Fibroblast of skin of back (primary cell): ENCODE measurements at places on chromosomes 16 and 17.

GRCh38 chr16:77297996-77298395 is 98.8 kb downstream of the SYCE1L start:
- DNase-seq, result peak; percentile 56

- no peak for DNase-seq
Observed at GRCh38 chr17:49738456-49739163, 25.3 kb downstream of the FAM117A start.

- peak; percentile 11 for DNase-seq
Observed at GRCh38 chr17:68533887-68534694, 21.9 kb downstream of the PRKAR1A start.

DNA sequence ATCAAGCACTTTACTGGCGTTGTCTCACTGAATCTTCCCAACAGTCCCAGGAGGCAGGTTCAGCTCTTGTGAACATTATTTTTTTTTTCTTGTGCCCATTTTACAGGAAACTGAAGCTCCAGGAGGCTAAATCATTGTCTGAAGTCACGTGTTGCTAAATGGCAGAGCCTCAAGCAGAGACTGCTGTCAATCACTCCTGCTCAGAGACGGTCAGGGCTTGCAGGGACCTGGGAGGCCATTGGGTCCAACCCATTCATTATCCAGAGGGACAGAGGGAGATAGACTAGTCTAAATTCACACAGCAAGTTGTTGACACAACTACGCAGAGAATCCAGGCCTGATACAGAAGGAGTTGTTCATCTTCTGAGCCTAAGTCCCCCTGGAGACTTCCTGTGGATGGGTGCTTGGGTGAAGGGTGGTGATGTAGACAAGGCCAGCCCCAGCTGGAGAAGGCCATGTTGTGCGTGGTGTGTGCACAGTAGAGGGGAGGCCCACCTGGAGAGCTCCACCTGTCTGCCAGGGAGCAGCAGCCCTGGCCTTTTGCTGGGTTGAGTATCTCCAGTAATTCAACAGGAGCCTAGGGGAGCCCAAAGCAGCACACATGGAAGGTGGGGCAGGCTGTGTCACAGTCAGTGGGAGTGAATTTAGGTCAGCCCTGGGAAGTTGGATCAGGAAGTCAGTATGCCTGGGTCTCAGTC is 24.3 kb upstream of the C1QL1 start:
- no peak for DNase-seq
